G401 (cell line): ENCODE measurements at places on chromosomes 16 and 17. TPM values are rescaled to one million over a fixed set of nuclear protein-coding genes. Genes with fewer than 3 reads are reported as not detected.

ICAM2 gene
- not detected in 2 replicates for total RNA-seq

WSCD1 gene
- total RNA-seq, result 0.06 TPM in 1 of 2 replicates, not detected in the other

TAT gene
- total RNA-seq, result not detected in 2 replicates

ZNF385C gene
- total RNA-seq, result 1.8 and 1.9 TPM in 2 replicates

SCGB1C2 gene
- total RNA-seq, result not detected in 2 replicates

FUS gene
- 40.7 and 70.0 TPM in 2 replicates for total RNA-seq

MEAK7 gene
- 6.0 and 16.5 TPM in 2 replicates for total RNA-seq
